Lung (tissue), 17 donors: ENCODE measurements at places on chromosomes 4 and X.

DNA sequence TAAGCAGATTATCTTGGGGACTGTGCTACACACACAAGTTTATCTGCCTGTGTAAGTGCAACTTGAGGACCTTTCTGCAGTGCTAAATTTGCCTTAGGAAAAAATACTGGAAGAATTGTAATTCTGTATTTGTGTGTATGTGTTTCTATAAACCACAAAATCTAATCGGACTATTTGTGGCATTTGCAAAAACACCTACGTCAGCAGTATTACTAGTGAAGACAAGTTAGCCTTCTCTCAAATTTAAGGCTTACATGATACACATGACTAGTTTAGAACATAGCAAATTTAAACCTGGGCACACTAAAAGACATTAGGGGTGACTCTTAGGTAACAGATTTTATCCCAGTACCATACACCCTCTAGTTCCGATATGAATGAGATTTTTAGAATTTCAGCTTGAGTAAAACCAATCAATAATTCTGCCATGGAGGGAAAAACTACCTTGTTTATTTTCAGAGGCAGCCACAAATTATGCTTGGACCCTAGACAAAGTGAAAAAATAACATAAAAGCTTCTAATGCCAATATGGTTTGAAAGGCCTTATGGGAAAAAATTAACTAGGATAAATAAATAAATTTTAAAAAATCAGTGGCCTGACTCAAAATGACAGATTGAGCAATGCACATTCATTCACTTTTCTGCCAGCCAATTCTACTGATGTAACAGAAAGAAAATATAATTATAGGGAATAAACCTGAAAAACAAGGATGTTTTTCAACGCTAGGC is 176.4 kb downstream of the SNCA start:
- no peak for DNase-seq

GRCh38 chr4:76745240-76745639 is 152.7 kb downstream of the SOWAHB start:
- DNase-seq = no peak

DNA sequence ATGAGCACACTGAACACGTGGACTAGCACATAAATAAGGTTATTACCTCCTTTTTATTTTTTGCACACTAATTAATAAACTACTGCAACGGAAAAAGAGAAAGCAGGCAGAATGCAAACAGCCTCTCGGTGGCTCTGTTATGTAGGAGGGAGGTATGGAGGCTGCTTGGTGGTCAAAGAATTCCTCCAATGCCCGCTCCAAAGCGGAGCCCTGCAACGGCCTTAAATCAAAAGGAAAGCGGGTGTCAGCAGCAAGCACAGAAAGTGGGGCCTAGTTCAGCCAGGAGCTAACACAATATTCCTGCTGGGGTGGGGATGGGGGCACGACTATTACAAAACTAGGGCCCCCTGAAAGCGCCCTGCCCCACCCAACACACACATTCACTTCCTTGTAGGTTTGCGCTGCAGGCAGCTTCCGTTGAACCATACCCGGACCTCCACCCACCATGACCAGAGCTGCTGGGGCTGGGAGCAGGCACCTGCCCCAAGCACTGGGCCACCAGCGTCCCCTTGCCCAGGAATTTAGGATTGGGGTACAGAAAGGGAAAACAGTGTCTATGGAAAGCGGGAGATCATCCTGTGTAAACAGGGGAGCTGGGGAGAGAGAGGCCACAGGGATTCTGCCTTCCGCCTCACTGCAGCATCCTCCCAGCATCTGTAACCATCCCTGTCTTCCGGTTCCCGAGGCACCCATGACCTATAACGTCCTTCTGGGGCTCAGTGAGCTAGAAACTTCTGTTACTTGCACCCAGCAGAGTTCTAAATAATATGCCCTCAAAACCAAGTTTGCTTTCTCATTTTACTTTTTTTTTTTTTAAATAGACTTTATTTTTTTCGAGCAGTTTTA is 57.1 kb upstream of the DDX3X start:
- DNase-seq = no peak

DNA sequence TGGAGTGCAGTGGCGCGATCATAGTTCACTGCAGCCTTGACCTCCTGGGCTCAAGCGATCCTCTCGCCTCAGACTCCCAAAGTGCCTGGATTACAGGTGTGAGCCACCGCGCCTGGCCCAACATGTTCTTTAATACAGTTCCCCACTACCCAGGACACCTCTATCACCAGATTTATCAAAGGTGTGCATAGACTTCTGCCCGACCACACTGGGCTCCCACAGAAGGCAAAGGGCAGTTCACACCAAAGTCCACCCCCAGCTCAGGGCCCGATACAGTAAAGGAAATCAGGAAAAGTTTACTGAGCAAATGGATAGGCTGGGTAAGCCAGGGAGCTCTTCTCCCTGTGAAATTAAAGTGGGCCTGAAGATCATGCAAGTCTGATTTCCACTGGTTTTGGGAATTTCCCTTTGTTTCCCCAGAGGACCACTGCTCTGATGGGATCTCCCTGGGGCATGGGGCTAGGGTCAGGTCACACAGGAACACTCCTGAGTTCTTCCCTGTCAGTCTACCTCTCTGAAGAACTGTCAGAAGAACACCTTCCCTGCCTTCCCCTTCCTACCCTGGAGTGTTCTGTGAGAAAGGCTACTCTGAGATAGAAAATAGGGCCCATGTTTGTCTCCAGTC is 17.7 kb upstream of the PIM2 start:
- no peak for DNase-seq

GRCh38 chr4:110636680-110637407 is 14.0 kb upstream of the PITX2 start:
- peak; percentile 75 for DNase-seq

DNA sequence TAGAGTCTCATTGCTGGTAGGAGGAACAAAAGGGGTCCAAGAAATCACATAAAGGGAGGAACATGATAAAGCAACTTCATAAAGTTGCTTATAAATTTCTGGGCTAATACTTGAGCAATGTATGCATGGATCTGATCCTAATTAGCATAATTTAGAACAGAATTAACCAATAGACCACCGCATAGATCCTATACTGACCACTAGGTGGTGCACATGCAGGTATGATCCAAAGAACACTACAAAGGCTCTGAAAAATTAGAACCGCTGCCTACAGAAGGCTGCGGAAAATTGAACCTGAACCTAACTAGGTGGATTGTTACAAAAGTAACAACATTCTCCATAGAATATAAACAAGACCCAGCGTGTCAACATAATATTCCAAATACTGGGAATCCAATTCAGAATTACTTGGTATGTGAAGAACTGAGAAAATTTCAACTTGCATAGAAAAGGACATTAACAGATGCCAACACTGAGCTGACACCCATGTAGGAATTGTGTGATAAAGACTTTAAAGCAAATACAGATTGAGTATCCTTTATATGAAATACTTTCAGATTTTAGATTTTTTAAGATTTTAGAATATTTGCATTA is 23.3 kb downstream of the BRCC3 start:
- DNase-seq = peak; percentile 44

- no peak for DNase-seq
Measured at GRCh38 chrX:148681605-148682004, 181.2 kb downstream of the AFF2 start.

DNA sequence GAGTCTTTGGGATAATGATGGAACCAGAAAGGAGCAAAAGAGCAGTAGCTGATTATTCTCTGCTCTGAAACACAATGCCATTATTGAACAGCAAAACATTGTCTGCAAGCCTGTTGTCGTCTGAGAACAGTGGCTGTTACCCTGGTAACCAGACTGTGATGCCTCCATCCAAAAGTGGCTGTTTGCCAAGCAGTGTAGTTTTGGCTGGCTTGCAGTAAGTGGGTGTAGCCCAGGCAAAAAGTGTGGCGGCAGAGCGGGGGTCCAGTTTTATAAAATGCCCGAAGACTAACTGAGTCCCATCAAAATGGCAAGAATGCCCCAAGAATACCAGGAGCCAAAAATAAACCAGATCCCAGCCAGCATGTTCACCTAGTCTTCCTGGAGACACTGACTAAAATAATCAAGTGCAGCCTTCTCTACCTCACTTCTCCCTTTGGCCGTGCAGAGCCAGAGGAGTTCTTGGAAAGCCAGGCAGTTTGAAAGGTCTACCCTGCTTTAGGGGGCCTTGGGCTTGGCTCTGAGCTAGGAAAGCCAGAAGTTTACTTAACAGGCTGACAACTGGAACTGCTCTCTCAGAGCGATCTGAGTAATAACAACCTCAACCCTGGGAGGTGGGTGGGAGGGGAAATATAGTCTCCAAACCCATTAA is 2.6 kb downstream of the PLP1 start:
- DNase-seq = peak; percentile 80

DNA sequence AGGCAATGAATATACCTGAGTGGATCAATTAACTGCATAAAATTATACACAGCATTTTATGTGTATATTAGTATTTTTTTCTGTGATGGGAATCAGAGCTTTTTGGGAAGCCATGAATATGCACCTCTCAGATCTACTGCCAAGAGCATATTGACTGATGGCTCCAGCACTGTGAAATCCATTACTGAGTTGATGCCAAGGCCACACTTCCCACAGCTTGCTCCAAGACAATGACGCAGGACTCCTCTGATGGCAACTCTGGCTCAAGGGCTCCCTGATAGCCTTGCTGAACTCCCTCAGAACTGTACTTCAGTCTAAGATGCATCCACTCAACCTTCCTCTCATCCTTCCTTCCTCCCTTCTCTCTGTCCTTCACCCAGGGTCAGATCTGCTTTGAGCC is 82.7 kb downstream of the OTC start:
- DNase-seq = peak; percentile 1

DNA sequence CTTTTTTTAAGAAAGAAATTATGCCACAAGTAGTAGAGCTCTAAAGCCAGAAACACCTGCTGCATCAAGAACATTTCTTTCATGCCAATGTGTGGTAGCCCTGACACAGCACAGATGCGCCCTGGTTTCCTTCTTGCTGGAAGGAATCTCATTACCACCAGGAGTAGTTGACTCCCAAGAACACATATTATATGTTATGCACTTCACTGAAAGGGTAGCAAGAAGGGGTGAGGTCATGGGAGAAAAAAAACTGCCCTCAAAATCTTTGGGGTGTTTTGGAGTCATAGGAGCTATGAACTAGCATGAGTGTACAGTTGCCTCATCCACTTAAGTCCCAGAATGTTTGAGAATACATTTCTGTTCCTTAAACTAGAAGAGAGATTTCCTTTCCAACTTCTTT is 185.8 kb upstream of the C1QTNF7 start:
- DNase-seq = no peak

GRCh38 chr4:141375855-141376254 is 155.2 kb downstream of the ZNF330 start:
- DNase-seq = no peak

DNA sequence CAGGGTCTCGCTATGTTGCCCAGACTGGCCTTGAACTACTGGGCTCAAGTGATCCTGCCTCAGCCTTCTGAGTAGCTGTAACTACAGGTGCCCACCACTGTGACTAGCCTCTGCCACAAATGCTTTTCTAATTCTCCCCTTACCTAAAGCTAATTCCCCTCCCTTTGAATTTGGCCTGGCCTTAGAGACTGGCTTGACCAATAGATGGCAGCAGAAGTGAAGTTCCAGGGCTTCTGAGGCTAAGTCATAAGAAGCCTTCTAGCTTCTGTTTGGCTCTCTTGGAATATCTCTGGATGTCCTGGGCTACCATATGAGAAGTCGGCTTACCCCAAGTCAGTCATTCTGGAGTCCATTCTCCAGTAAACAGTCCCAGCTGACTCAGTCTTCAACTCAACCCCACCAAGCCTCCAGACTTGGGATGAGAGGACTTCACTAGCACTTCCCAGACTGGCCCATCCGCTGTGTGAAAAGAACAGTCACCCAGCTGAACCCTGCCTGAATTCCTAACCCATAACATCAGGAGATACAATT is 61.0 kb downstream of the HPRT1 start:
- peak; percentile 71 for DNase-seq

GRCh38 chr4:98166025-98166730 is 22.9 kb upstream of the STPG2 start:
- no peak for DNase-seq

- DNase-seq = no peak
Measured at GRCh38 chrX:111365770-111366325, 46.1 kb downstream of the DCX start.

DNA sequence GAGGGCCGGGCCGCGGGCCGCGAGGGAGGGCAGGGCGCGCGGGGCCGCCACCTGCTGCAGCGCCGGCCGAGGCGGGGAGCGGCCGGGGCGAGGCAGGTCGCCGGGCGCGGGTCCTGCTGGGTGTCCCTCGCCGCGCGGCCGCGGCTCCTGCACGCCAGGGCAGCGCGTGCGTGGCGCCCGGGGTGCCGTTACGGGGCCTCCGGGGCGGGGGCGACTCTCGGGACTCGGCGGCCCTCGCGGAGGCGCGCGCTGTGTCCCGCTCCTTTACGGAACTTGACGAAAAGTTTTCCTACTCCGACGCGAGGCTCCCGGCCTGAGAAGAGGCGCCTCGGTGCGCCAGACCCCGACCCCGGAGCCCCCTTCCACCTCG is 329 bp downstream of the TBC1D14 start:
- no peak for DNase-seq

DNA sequence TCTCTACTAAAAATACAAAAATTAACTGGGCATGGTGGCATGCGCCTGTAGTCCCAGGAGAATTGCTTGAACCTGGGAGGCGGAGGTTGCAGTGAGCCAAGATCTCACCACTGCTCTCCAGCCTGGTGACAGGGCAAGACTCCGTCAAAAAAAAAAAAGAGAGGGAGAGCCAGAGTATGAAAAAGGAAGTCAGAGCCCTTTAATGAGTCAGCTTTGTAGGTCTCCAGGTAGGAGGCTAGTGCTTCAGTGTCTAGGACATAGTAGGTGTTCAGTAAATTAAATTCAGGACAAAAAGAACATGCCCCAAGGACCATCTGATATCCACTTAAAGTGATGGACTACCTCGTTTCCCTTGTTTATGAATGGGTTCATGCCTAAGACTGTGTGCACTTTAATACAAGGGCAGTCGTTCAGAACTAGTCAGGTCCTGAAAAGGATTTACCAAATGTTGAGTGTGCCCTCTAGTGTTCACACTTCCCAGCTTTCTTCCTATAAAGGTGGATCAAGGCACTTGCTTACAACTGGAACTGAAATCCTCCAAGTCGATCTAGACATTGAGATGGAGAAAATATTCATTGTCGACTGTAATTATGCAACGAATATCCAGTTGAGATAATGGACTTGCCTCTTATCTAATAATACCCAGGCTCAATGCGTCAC is 29.0 kb downstream of the F9 start:
- DNase-seq = peak; percentile 64
